Lower leg skin (tissue), 4 donors: ENCODE measurements at places on chromosomes 4 and X.

- DNase-seq: no peak
Measured at GRCh38 chrX:129642641-129643040, 12.1 kb downstream of the APLN start.

GRCh38 chr4:123682931-123683330, 286.3 kb downstream of the SPRY1 start:
- no peak for DNase-seq

DNA sequence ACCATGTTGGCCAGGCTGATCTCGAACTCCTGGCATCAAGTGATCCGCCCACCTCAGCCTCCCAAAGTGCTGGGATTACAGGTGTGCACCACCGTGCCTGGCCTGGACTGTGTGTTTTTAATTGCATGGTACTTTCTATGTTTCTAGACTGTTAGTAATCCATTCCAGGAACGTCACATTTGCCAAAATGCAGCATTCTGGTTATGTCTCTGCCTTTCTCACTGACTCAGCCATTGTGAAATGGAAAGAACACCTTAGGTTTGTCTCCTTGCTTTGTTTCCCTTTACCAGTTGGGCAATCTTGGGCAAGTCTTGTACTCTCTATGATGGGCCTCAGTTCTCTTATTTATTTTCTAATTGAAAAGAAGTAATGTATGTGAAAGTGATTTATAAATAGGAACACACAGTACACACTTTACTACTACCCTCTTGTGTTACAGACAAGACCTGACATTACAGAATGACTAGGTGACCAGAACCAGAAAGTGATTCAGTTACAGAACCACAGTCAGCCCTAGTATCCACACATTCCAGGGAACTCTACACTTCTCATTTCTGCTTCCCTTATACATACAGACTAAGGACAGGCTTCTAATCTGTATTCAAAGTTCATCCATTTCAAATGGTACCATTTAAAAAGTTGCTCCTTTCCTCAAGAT, 187.1 kb downstream of the MGST2 start:
- DNase-seq: no peak

GRCh38 chr4:13970349-13970748, 342.8 kb upstream of the BOD1L1 start:
- DNase-seq: no peak

GRCh38 chr4:100926039-100926717, 408.4 kb upstream of the EMCN start:
- DNase-seq: no peak
